ENCODE measurements at places on chromosomes 1 and 21.
A peak's percentile ranks its signal among the peaks of the same experiment; 100 is the strongest.

GRCh38 chr1:37549341-37549740 lies 4.8 kb downstream of the SNIP1 start:
- no peak for DNase-seq

DNA sequence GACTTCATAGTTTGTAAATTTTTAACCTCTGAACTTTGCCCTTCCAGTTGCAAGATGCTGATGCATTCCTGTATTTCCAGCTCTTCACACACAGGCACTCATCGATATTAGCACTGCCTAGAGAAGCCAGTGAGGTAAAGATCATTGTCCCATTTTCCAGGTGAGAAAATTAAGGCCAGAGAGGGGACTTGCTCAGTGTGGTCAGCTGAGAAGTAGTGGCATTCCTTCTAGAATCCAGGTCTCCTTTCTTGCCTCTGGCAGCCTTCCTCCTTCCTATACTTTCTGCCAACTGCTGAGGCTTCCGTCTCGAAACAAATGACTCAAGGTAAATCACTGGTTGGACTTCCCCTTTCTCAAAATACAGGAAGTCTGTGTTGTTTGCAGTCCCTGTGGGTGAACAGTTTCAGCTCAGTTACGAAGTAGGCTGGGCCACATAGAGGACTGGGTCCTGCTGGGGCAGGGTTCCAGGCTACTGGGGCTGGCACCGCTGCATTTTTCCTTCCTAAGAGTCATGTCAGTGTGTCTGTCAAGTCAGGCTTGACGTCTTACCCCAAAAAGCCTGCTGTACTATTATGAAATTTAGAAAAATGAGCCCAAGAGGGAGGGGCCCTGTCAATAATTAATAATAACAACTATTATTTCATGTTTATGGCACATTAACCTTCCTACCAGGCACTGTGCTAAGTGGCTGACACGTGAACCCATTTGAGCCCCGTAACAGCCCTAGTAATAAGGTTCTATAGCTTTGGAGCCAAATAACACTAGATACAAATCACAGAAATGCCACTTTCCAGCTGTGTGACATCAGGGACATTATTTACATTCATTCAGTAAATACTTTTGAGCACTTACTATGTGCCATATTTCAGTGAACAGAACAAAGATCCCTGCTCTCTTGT lies 16.6 kb upstream of the RNF19B start:
- peak; percentile 41 for DNase-seq

DNA sequence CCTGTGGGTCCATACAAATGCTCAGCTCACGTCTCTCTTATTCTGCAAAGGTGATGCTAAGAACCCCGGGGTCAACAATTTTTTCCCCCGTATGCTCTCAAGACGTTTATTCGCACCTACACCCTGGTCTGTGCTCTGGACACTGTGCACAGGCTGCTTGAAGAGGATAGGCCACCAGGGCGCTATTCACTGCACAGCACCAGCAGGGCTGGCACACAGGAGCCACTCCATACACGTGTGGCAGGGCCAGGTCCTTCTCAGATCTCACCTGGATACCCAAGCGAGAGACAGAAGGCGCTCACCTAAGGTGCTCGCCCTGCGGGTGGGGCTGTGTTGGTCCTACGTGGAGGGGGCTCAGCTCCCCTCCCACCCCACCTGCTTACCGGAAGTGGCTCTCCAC lies 16.7 kb downstream of the TMEM63A start:
- DNase-seq = no peak

GRCh38 chr1:201883266-201883665 lies 5.4 kb upstream of the SHISA4 start:
- DNase-seq = no peak

DNA sequence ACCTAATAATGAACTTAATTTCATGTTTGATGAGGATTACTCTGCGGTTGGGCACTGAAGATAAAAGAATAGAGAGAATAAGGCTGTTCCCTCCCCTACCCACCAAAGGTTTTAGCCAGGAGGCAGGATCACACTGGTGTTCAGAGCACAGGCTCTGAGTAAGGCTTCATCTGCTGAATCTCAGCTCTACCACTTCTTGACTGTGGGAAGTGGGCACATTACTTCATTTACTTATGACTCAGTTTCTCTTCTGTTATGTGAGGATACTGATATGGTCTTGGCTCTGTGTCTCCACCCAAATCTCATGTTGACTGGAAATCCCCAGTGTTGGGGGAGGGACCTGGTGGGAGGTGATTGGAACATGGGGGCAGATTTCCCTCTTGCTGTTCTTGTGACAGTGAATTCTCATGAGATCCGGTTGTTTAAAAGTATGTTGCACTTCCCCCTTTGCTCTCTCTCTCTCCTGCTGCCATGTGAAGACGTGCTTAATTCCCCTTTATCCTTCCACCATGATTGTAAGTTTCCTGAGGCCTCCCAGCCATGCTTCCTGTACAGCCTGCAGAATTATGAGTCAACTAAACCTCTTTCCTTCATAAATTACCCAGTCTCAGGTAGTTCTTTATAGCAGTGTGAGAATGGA lies 79.7 kb downstream of the SMYD2 start:
- DNase-seq = no peak

GRCh38 chr1:154270833-154271232 lies 1.6 kb upstream of the HAX1 start:
- DNase-seq = no peak

Measured in NCI-H1092 treated with DMSO at 0.1 percent for 48 hours (cell line).